Tibial nerve (tissue), 4 donors: ENCODE measurements at places on chromosomes 13 and 19. TPM values are rescaled to one million over a fixed set of nuclear protein-coding genes. Genes with fewer than 3 reads are reported as not detected.

GRIK5 gene
- 3.3 TPM for total RNA-seq

ZNF100 gene
- 5.5 TPM for total RNA-seq

KCNRG gene
- total RNA-seq = 2.3 TPM

RGS9BP gene
- 0.60 TPM for total RNA-seq

ZNF223 gene
- total RNA-seq = 1.7 TPM

POLR2I gene
- 62.6 TPM for total RNA-seq

DNA sequence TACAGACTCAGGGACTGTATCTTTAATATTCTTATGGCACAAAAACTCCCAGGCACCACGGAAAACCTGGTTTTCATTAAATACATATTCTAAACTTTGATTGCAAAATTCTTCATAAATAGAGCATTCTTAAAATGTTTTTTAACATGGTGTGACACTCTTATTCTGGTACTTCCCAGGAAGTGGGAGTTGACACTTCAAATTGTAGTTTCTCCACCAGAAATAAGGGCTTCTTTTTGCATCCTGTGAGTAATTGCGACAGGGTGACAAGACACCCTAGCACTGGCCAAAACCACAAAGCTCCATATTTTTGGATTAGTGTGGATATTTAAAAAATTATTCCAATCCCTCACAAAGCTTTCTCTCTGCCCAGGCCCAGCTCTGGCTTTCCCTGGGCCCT lies 43.6 kb upstream of the MTIF3 start:
- no peaks in the 10 kb centered on the region for H3K27me3 ChIP-seq
- DNase-seq = no peak
- H3K4me3 ChIP-seq = no peak overlapping the region
- H3K4me1 ChIP-seq = no peaks in the 10 kb centered on the region
- no peaks in the 10 kb centered on the region for H3K36me3 ChIP-seq

- H3K27me3 ChIP-seq = no peaks in the 10 kb centered on the region
- peaks cover 14% of the 10 kb centered on the region for H3K36me3 ChIP-seq
- no peak for DNase-seq
- no peaks in the 10 kb centered on the region for H3K4me1 ChIP-seq
- no peak overlapping the region for H3K27ac ChIP-seq
Measured at GRCh38 chr19:2330255-2330631, 1.8 kb downstream of the SPPL2B start.

DNA sequence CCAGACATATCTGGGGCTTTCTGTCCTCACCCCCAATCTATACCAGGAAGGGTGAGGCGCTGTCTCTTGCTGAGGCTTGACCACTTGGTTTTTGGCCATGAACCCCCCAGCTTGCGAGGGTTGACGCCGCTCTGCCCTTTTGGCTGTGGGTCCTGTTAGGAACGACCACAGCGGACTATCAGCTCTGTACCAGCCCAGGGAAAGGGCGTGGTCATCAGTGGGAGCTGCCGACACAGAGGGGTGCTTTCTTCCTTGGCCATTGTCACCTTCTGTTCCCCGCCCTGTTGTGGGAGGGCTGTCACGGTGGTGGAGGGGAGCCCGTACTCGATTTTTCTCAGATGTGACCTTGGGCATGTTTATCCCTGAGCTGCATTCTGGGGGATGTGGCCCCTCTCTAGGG lies 5.7 kb downstream of the DCAF15 start:
- no peak overlapping the region for H3K4me3 ChIP-seq
- H3K27ac ChIP-seq = no peak overlapping the region
- peaks cover 27% of the 10 kb centered on the region for H3K4me1 ChIP-seq
- no peaks in the 10 kb centered on the region for H3K27me3 ChIP-seq
- no peak for DNase-seq

DNA sequence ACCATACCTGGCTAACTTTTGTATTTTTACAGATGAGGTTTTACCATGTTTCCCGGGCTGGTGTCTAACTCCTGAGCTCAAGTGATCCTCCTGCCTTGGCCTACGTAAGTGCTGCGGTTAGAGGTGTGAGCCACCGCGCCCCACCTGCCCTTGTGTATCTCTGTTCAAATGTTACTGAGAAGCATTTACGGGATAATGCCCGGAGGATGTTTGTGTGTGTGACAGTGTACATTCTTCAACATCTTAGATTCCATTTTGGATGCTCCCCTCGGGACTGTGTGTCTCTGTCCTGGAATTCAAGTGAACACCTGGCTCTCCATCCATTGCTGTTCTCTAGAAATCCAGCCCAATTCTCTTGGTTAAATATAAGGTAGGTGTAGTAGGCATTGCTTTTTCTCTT lies 93.7 kb downstream of the NLRP12 start:
- no peak overlapping the region for H3K4me3 ChIP-seq
- H3K4me1 ChIP-seq = no peaks in the 10 kb centered on the region
- H3K27ac ChIP-seq = no peak overlapping the region
- no peaks in the 10 kb centered on the region for H3K36me3 ChIP-seq

DNA sequence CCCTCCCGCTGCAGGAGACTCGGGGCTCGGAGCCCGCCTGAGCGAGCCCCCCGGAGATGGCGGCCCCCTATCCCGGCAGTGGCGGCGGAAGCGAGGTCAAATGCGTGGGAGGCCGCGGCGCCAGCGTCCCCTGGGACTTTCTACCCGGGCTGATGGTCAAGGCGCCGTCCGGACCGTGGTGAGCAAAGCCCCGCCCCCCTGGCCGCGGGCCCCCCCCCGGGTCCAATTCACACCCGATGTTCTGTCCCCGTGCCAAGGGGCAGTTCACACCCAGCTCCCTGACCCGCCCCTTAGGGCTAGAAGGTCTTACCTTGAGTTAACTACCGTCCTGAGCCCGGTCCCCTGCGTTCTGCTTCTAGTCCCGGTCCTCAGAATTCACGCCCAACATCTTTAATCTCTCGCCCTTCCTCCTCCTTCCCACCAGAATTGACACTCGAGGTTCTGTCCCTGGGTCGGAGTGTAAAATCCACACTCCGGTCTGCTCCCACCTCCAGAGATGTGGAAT lies 1.4 kb downstream of the NPAS1 start:
- no peaks in the 10 kb centered on the region for H3K36me3 ChIP-seq
- no peak overlapping the region for H3K27ac ChIP-seq
- H3K4me1 ChIP-seq = peaks cover 42% of the 10 kb centered on the region
- H3K27me3 ChIP-seq = peaks cover 57% of the 10 kb centered on the region

- H3K27ac ChIP-seq = no peak overlapping the region
- H3K27me3 ChIP-seq = no peaks in the 10 kb centered on the region
- no peak overlapping the region for H3K4me3 ChIP-seq
- no peak for DNase-seq
Measured at GRCh38 chr13:41631296-41631965, 174.1 kb downstream of the RGCC start.

DNA sequence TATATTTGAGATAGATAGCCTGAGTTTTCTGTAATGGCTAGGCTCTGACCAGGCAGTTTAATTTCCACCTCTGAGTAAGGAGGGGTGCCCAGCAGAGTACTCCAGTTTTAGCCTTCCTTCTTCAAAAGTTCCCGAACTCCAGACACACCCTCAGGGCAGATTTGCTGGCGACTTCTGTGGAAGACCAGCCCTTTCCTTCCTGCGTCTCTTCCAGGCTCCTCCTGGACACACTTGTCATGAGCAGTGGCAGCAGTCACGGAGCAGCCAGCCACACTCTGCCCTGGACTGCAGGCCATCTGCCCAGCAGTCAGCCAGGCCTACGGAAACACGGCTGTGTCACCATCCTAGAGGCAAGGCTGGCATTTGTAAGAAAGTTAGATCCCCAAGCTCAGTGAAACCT lies 6.6 kb upstream of the FLT1 start:
- H3K36me3 ChIP-seq = no peaks in the 10 kb centered on the region
- H3K4me1 ChIP-seq = no peaks in the 10 kb centered on the region
- no peaks in the 10 kb centered on the region for H3K27me3 ChIP-seq
- H3K4me3 ChIP-seq = no peak overlapping the region
- no peak for DNase-seq
- H3K27ac ChIP-seq = no peak overlapping the region

DNA sequence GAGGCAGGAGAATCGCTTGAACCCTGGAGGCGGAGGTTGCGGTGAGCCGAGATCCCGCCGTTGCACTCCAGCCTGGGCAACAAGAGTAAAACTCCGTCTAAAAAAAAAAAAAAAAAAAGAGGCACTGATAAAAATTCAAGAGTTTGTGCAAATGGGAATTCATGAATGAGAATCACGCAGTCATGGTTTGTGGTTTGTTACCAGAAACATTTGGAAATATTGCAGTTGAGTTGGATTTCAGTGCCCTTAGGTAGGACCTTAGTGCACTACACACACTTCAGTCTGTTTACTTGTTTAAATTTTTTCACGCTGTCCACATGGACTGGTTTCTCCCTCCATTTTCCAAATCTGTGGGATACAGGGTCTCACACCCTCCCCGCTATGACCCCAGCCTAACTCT lies 28.4 kb downstream of the ZNF844 start:
- no peaks in the 10 kb centered on the region for H3K27me3 ChIP-seq
- H3K4me1 ChIP-seq = no peaks in the 10 kb centered on the region
- no peaks in the 10 kb centered on the region for H3K36me3 ChIP-seq
- DNase-seq = no peak
- no peak overlapping the region for H3K27ac ChIP-seq

DNA sequence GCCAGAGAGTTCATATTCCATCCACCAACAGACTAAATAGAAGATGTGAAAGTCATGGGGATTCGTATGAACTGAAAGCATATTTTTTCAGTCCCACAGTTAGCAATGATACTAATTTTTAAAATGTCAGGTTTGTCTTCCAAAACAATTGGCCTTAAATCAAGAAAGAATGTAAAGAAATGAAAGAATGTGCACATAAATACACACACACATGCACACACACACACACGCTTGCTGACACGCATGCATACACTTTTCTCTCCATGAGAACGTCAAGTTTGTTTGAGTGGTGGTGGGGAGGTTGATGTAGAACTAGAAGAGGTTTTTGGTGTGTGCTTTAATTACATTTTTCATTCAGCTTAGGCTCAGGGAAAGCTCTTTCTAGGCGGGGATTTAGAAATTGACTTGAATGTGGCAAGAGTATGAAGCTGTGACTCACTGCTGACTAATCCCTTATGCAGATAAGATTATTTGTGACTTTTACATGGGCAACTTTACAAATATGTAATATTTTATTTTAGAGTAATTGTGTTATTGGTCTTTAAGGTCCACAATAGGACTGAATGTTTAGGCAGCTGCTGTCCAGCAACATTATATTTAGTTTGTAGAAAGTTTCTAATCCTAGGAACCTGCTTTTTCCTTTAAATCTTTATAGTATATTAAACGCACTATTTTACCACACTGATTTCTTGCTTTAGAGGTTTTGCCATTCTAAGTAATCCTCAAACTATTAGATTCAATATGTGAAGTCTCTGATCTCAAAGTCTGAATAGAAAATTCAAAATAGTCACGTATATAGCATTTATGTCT lies 18.8 kb downstream of the FLT1 start:
- no peak for DNase-seq
- H3K36me3 ChIP-seq = no peaks in the 10 kb centered on the region
- H3K4me1 ChIP-seq = no peaks in the 10 kb centered on the region

- no peak for DNase-seq
- H3K27me3 ChIP-seq = no peaks in the 10 kb centered on the region
- H3K4me3 ChIP-seq = no peak overlapping the region
- H3K36me3 ChIP-seq = no peaks in the 10 kb centered on the region
- no peaks in the 10 kb centered on the region for H3K4me1 ChIP-seq
Measured at GRCh38 chr19:16679811-16680210, 18.9 kb downstream of the TMEM38A start.

DNA sequence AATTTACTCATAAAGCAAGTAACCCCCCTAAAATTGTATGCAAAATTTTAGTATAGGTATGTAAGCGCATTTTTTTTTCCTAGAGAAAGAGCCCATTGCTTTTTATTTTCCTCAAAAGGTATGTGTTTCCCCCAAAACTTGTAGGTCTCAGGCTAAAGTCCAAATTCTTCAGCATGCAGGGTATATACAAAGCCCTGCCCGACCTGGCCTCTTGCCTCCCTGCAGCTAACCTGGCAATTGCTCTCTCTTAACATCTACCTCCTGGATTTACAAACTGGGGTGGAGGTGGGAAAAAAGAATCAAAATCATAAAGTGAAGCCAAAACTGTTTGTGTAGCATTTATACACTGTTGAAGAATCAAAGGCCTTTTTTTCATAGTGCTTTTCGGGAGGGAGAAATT lies 107.8 kb downstream of the KCNRG start:
- no peaks in the 10 kb centered on the region for H3K36me3 ChIP-seq
- H3K4me1 ChIP-seq = no peaks in the 10 kb centered on the region
- H3K27ac ChIP-seq = peak overlapping the region; percentile 100
- peak overlapping the region; percentile 98 for H3K4me3 ChIP-seq
- DNase-seq = no peak
- no peaks in the 10 kb centered on the region for H3K27me3 ChIP-seq

- H3K4me3 ChIP-seq = no peak overlapping the region
- peaks cover 10% of the 10 kb centered on the region for H3K4me1 ChIP-seq
- no peak for DNase-seq
- H3K27me3 ChIP-seq = no peaks in the 10 kb centered on the region
- no peaks in the 10 kb centered on the region for H3K36me3 ChIP-seq
Measured at GRCh38 chr19:45473682-45474605, 6.1 kb downstream of the FOSB start.

DNA sequence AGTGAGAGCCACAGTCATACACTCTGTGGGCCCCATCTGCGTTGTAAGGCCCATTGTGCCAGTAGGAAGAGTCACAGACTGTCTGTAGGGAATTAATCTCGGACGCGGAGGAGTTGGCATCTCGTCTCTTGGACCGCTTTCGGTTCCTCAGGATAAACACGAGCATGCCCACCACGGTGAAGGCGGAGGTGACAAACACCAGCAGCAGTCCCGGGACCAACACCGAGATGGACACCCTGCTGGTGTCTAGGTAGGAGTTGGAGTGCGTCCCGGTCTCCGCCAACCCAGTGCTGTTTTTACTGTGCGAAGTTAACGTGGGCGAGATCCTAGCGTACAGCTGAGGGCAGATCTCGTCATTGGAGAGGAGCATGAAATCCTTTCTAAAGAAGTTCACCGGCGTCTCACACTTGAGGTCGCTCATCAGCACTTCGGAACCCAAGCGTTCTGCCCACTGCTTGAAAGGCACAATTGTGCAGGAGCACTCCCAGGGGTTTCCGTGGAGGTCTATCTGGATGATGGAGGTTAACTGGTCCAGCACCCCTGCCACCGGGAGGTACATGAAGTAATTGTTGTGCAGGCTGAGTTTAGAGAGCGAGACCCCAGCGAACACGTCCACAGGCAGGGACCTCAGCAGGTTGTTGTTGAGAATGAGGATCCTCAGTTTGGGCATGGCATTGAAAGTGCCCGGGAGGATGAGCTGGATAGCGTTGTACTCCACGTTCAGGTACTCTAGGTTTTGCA lies 2.7 kb downstream of the SLITRK1 start:
- no peaks in the 10 kb centered on the region for H3K36me3 ChIP-seq
- H3K27ac ChIP-seq = no peak overlapping the region
- peak overlapping the region; percentile 52 for H3K4me3 ChIP-seq
- H3K27me3 ChIP-seq = no peaks in the 10 kb centered on the region

DNA sequence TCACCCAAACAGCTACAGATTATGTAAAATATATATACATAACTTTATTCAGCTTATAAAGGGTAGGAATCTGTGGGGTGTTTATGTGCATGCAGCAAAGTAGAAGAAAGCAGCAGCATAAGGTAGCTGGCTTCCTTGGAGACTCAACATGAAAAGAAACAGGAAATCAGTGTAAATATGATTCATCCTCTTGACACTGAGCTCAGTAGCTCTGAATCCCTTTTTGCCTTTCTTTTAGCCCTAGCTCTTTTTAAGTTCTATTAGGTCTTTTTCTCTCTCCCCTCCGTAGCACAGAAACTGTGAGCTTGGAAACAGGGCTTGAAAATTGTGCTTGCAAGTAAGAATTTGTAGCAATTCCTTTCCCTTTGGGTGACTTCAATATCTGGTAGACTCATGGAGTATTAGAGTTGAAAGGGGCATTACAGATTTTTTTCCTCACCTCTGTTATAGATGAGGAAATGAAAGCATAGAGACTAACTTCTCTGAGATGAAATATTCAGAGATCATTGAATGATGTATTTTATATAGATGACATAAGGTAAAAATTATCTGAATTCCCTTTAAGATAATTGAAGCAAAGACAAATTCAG lies 314.4 kb downstream of the PCDH9 start:
- no peaks in the 10 kb centered on the region for H3K4me1 ChIP-seq
- H3K27me3 ChIP-seq = no peaks in the 10 kb centered on the region
- no peaks in the 10 kb centered on the region for H3K36me3 ChIP-seq
- DNase-seq = no peak
- H3K27ac ChIP-seq = no peak overlapping the region
